ENCODE measurements at places on chromosomes 6 and 20. TPM values are rescaled to one million over a fixed set of nuclear protein-coding genes. Genes with fewer than 3 reads are reported as not detected.

DNA sequence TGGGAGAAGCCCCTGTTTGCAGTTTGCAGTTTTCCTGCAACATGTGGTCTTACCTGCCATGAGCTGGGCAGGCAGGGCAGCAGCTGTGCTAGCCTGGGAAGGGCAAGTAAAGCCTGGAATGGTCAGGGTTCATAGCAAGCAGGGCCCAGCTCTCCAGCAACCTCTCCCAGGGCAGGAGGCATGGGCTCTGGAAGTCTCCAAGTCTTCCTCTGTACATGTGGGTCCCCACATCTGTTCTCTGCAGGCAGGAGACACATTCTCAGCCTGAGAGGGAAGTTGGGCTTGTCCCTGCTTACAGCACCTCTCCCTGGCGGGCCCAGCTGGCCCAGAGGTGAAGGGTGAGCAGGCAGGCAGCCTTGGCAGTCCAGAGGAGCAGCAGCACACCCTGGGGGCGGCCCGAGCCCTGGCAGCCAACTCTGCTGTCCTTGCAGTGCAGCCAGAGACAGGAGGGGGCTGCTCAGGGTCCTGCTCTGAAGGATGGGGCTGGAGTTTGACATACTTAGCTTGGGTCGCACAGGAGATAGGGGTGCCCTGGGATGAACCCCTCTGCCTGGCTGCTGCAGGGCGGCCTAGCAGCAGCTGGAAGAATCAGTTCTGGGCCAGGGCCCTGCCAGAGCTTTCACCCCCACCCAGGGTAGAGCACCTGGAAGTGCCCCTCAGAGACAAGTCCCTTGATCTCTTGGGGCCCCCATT lies 176.0 kb downstream of the MRPL14 start:
- H3K36me3 ChIP-seq = no peaks in the 10 kb centered on the region
- H3K4me1 ChIP-seq = no peaks in the 10 kb centered on the region
- no peak overlapping the region for H3K27ac ChIP-seq
- no peak overlapping the region for H3K4me3 ChIP-seq
- no peaks in the 10 kb centered on the region for H3K27me3 ChIP-seq
- peak; percentile 77 for DNase-seq

- no peaks in the 10 kb centered on the region for H3K36me3 ChIP-seq
- H3K4me3 ChIP-seq = no peak overlapping the region
- no peak overlapping the region for H3K27ac ChIP-seq
- no peaks in the 10 kb centered on the region for H3K27me3 ChIP-seq
- H3K4me1 ChIP-seq = no peaks in the 10 kb centered on the region
- DNase-seq = no peak
Observed at GRCh38 chr20:33475381-33476152, 14.3 kb upstream of the CBFA2T2 start.

DNA sequence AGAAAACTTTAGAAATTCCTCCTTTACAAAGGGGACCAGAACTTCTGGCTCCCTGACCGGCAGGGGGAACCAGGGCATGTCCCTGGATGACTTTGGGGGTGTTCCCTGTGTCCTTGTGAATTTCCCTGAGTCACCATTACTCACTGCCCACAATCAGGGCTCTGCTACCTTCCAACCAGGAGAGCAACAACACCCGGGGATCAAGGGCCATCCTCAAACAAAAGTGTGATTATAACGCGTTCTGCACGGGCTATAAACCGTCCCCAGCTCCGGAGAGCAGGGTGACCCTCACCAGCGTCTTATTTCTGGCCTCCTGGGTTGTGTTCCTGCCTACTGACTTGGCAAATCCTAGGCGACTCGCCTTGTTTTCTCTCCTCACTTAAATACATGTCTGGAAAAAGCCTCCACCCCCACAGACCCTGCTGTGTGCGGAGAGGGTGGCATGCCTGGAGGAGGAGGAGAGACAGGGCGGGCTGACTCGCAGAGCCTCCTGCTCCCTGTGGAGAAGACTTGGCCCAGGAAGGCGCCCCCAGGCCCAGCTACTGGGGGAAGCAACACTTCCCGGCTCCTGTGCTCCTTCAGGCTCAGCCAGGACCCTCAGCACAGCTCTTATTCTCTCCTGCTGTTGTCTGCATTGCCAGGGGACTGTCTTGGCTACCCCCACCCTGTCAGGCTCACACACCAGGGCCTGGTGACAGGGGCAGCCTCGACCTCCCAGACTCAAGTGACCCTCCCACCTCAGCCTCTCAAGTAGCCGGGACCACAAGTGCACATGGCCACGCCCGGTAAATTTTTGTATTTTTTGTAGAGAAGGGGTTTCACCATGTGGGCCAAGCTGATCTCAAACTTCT lies 54.1 kb downstream of the FGD2 start:
- peak; percentile 79 for DNase-seq
- peak overlapping the region; percentile 33 for H3K27ac ChIP-seq
- no peaks in the 10 kb centered on the region for H3K36me3 ChIP-seq
- H3K4me1 ChIP-seq = peaks cover 11% of the 10 kb centered on the region
- no peak overlapping the region for H3K4me3 ChIP-seq

GRCh38 chr6:169589293-169589692 lies 112.5 kb downstream of the WDR27 start:
- no peak for DNase-seq
- H3K27ac ChIP-seq = peak overlapping the region; percentile 20
- H3K27me3 ChIP-seq = no peaks in the 10 kb centered on the region
- peaks cover 10% of the 10 kb centered on the region for H3K4me1 ChIP-seq

DNA sequence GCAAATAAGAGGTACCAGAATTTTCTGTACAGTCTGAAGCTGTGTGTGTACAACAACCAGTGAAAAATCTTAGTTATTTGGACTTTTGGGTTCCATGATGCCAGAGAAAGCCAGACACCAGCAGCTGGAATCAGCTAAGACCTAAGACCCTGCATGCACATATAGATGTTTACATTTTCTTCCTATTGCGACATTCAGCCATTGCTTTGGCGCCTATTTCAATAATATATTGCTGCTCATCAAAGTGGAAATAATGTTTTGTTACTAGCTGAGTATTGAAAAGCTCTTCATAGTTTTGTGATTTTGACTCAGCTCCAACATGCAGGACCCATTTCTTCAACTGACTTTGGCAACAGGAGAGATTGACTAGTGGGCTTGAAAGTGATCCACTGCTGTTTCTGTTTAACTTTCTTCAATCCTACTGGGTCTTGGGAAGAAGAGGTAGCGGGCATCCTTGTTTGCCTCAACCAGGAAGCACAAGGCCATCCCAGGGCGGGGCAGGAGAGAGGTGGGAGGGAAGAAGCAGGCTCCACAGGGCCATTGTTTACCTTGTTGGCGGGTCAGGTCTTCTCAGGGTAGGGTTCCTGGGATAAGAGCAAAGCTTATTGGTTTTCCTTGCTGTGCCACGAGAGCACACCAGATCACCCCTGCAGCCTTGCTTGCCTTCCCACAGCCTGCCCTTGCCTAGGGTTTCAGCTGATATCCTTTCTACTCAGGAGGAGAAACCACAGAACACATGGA lies 101.3 kb upstream of the ESR1 start:
- H3K4me3 ChIP-seq = no peak overlapping the region
- no peak for DNase-seq
- H3K36me3 ChIP-seq = no peaks in the 10 kb centered on the region
- H3K27me3 ChIP-seq = no peaks in the 10 kb centered on the region

DNA sequence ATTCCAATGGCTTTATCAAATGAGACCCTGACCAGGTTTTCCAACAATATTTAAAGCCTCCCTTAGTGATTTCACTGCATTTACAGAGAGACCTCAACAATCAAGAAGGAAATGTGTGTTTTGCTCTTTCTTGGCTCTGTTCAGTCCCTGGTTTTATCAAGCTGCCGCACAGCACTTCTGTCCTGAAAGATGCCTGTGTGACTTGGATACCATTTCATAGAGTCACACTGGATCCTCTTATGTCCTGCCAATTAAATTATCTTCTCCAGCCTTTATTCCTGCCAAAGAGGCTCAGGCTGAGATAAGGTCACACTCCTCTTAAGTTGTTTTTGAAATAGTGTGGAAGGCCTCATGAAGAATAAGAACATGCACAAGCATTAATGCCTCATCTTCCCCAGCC lies 197.0 kb upstream of the RNF217 start:
- no peaks in the 10 kb centered on the region for H3K36me3 ChIP-seq
- no peak overlapping the region for H3K27ac ChIP-seq
- H3K27me3 ChIP-seq = no peaks in the 10 kb centered on the region
- H3K4me3 ChIP-seq = no peak overlapping the region

- no peak for DNase-seq
- peaks cover 27% of the 10 kb centered on the region for H3K36me3 ChIP-seq
- no peaks in the 10 kb centered on the region for H3K27me3 ChIP-seq
- H3K27ac ChIP-seq = no peak overlapping the region
Observed at GRCh38 chr6:146550911-146551310, 7.3 kb downstream of the RAB32 start.

DNA sequence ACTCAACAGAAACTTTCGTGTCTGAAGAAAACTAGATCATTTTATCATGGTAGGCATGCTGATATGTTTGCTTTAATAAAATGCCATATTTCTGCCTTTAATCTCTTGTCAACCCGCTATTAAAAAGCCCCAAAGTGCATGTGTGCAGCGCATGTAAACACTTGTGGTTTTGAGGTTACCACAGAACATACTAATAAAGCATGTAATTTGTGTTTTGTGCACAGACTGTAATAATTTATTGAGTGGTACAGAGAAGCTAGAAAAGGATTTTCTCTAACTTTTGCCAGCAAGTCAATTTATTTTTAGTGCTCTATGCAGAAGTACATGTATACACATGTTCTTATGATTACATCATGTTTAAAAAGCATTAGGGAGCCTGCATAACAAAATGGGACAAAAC lies 349.9 kb upstream of the SLC35B3 start:
- H3K4me1 ChIP-seq = no peaks in the 10 kb centered on the region
- no peaks in the 10 kb centered on the region for H3K36me3 ChIP-seq
- H3K27ac ChIP-seq = no peak overlapping the region
- H3K27me3 ChIP-seq = no peaks in the 10 kb centered on the region
- DNase-seq = no peak

Gene VWA7
- total RNA-seq = 3.4 TPM

Gene ABHD16B
- total RNA-seq = not detected

DNA sequence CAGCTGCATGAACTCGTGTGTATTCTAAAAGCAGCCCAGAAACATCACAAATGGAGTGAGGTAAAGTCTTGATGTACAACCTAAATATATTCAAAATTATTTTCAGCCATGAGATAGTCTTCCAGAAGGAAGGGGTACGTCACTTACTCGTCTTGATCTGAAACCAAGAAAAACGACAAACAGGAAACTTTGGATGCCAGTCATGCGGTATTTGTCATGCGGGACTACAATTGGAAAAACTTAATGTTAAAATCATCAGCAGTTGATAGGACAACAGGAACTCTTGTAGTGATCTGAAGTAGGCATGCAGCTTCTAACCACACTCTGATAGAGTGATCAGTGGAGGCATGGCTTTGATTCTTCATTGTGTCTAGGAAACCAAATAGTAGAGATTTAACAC lies 29.7 kb downstream of the FAM217A start:
- H3K36me3 ChIP-seq = peaks cover 98% of the 10 kb centered on the region
- H3K27ac ChIP-seq = no peak overlapping the region
- H3K4me1 ChIP-seq = no peaks in the 10 kb centered on the region
- DNase-seq = no peak

Gene GSTA2
- not detected for total RNA-seq

DNA sequence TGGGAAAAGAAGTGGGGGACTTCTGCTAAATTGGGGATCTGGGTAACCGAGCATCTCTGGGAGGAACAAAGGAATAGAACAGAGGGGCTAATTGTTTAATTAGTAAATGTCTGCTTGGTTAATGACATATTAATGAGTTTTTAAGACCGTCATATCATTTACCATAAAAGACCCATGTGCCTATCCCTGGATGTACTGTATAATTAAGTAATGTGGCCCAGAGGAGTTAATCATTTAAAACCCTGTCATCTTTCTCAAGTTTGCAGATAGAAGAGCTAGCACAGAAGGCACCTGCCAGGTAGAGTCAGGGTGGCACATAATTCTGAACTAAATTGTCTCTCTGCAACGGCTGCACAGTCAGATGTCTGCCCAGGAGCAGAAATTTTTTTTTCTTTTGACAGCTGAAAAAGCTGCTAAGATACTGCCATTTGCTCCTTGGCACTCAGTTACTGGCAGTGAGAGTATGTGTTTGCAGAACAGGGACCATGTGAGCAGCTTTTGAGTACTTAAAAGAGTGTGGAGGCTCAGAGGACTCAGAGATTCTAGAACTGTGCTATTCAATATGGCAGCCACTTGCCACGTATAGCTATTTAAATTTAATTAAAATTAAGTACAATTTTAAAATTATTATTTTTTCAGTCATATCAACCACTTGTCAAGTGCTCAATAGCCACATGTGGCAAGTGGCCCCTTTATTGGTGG lies 202.7 kb upstream of the SLC35B3 start:
- no peak overlapping the region for H3K4me3 ChIP-seq
- DNase-seq = no peak
- H3K27me3 ChIP-seq = no peaks in the 10 kb centered on the region
- no peak overlapping the region for H3K27ac ChIP-seq
- no peaks in the 10 kb centered on the region for H3K36me3 ChIP-seq

DNA sequence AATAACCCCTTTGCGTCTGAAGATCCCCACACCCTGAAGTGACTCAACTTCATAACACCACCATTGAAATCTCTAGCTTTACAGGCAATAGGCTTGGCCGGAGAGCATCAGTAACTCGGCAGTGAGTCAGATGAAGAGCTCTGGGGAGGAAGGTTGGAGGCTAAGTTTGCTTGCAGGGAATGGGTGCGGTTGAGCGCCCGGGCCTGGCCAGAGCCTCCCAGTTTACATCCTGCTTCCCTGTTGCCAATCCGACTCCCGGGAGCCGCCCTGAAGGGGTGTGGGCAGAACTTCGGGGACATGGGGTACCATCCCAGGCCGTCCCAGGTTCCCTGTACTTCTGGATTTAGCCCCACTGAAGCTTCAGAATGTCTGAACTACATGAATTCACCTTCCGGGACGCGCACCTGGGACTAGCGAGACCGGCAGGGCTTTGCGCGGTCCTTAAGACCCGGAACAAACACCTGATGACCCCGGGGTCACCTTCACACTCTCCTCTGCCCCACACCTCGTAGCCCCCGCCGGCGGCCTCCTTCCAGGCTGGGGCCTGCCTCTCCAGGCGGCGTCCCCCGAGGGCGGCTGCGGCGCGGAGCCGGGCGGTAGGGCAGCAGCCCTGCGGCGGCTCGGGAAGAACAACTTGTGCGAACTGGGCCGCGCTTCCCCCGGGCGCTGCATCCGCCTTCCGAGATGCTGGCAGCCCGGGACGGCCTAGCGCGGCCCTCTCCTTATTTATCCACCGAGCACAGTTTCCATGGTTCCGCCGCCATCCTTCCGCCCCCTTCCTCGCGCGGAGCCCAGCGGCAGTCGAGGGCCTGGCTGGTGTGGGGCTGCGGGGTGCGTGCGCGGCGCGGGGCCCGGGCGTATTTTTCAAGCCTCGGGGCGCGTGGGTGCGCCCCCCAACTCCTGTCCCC lies 56.6 kb upstream of the RREB1 start:
- peaks cover 17% of the 10 kb centered on the region for H3K4me1 ChIP-seq
- DNase-seq = peak; percentile 84
- H3K36me3 ChIP-seq = no peaks in the 10 kb centered on the region
- H3K27ac ChIP-seq = peak overlapping the region; percentile 90
- H3K4me3 ChIP-seq = peak overlapping the region; percentile 73

All from upper lobe of right lung (tissue), 1 donor.